ENCODE measurements at places on chromosomes 1 and 21. TPM values are rescaled to one million over a fixed set of nuclear protein-coding genes. Genes with fewer than 3 reads are reported as not detected.
A peak's percentile ranks its signal among the peaks of the same experiment; 100 is the strongest.

- DNase-seq, result no peak
These were observed 14.0 kb upstream of the ETV3L start for GRCh38 chr1:157113631-157114030.

DNA sequence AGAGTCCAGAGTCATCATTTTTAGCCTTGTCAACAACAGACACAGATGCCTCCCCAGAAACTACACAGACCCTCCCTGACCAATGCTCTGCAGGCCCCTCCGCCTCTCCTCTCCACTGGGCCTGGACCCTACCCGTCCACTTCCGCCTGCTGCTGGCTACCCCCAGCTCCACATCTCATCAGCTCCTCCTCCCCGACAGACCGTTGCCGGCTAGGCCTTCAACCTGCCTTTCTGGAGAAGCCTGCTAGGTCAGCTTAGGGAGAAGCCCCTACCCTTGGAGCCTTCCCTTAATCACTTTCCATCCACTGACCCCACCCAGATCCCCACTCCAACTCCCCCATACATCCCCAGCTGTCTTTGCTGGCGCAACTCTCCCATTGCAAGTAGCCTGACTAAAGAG, 1.4 kb downstream of the TRIM17 start:
- DNase-seq, result no peak

DNA sequence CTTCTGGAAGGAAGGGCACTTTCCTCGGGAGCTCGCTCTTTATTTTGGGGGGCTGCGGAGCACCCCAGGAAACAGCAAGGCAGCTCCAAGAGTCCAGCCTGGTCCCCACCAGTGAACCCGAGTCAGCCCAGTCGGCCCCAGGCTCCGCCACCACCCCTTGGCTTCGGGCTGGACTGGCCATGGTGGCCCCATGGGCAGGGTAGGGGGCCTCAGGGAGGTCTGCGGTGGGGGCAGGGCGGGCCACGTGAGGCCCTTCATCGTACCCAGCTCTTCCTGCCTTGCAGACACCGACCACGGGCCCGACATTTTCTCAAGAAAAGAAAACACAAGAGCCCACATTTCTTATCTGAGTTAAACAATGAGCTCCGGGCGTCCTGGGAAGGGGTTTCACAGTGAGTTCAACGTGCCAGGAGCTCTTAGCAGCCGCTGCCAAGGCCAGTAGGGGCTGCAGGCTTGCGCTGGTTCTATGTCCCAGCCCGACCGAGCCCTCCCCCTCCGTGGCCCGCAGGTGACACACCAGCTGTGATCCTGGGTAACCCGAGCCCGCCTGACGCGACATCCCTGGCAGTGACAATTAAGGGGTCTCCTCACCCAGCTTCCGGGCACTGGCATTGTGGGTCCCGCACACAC, 66.2 kb downstream of the PRDM16 start:
- no peak for DNase-seq

- no peak for DNase-seq
These were observed 6.8 kb upstream of the PLXNA2 start for GRCh38 chr1:208251015-208251414.

DNA sequence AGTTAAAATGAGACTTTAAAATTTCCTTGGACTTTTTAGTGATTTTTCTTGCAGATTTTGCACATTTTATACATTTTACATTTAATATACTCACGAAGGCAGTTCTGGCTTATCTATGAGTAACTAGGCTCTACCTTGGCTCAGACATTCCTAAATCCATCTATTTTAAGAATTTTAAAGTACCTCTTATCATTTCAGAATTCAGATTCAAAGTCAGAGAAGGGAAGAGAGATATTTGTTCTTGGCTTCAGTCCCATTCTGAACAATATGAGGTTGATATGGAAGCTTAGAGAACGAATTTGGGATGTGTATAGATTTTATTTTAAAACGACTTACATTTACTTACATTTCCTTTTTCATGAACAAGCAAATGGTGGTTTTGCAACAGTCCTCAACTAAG, 230.2 kb downstream of the LMO4 start:
- no peak for DNase-seq

DNA sequence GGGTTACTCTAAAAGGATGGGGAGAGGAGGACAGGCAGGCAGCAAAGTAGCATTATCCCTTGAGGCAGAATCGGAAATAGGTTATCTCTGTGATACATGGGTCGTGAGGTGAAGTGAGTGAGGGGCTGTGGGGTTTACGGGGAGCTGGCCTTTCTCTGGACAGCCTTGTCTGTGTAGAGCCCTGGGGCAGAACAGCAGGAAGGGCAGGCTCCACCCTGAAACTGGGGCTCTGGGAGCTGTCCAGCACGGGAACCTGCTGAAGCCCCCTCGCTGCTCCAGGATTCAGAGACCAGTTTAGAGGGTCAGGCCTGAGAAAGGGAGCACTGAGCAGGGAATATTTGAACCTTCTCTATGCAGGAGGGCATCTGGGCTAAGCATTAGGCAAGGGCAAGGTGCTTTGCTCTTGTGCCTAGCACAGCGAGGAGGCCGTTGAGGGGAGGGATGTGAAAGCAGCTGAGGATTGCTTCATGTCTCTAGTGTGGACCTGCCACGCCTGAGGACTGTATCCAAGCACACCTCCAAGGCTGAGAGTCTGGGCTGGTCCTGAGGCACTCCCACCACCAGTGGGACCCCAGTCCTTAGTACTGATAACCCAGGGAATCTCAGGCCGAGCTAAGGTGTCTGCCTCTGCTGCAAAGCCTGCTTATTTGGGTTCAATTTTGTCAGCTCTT, 55.8 kb downstream of the NAV1 start:
- no peak for DNase-seq

GRCh38 chr1:83746234-83746633, 252.7 kb downstream of the TTLL7 start:
- no peak for DNase-seq

DNA sequence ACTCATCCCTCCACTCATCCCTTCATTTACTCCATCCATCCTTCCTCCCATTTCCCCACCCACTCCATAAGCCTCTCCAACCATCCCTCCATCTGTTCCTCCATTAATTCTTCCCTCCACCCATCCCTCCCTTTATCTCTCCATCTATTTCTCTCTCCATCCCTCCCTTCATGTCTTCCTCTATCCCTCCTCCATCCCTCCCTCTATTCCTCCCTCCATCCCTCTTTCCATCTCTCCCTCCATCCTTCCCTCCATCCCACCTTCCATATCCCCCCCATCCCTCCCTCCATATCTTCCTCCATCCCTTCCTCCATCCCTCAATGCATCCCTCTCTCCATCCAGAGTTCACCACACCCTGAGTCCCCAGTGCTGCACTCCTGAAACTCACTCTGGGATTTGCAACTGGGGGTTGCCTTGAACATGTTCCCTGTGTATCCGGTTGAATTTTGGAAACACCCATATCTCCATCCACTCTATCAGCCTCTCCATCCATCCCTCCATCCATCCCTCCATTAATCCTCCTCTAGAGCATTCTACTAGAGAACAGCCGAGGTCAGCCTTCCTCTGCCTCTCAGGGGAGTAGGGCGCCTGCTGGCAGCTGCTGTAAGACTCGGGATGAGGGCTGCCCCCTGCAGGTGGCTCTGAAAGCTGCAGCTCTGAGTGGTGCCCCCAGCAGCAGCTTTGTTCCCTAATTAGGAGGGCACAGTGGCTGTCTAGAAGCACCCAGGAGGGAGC, 39.4 kb downstream of the ABCG1 start:
- peak; percentile 88 for DNase-seq

DNA sequence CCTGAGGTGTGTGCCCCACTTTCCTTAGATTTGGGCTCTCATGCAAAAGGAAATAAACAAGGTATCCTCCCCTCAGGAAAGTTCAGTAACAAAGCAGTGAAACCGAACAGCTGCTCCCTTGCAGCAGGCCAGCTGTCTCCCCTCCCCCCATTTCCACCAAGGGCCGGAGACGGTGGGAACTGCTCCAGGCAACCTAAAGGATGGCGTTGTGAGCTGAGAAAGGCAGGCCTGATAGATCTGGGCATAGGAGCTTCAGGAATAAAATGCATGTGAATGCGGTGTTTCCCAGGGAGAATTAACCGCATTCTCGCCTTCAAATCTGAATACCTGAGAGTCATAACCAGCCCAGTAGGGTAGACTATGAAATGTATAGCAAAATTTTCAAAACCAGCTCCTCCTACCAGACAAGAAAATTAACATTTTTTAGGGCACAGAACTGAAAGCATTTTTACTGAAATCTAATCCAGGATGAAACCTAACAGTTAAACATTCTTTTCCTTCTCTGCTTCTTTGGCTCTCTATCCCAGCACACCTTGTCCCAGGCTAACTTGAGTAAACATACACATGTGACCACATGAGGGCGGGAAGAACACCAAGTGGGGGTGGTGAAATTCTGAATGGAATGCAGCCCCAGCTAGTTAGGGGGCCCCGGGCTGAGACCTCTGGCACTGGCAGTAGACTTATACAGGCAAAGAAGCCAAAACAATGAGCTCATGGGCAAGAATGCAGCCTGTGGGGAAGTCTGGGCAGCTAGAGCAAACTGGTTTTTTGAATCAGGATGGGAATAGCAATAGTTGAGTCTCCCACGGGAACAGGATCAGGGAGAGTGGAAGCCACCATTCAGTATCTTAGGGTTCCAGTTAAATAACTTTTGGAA, 11.5 kb downstream of the MCL1 start:
- peak; percentile 66 for DNase-seq

DNA sequence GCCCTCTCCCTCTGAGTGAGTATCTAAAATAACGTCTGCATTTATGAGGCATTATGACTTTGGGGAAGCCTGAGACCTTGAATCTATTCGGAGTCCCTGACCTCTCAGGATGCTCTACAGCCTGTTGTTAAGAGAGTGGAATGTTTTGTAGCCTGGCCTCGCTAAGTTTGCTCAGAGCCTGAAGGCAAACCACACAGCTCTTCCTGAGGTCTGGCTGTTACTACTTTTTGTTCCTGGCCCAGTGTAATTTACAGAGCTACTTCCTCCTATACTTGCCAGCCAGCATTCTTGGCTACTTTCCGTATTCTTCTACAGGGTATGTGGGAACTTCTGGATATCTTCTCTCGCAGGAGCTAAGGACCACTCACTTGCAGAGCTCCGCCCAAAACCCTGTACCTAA, 3.6 kb upstream of the ZMYM4 start:
- DNase-seq, result no peak

DNA sequence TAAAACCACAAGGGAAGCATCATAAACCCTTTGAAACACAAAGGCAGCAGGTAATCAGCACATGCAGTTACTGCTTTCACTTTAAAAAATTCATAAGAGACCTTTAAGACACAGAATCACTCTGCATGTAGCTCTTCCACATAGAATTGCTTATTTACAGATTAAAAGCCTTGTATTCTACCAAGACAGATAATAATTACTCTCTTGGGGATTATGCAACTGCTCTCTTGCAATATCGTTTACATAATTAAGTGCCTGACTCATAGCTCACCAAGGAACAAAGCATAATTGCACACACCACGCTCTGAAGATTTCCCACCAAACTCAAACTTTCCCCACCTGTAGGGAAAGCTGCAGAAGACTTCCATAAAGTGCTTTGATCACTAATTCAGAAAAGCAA, 87.9 kb downstream of the VAV3 start:
- no peak for DNase-seq

The SLC44A3 gene
- polyA plus RNA-seq, result 6.8 TPM

The APOBEC4 gene
- polyA plus RNA-seq, result 0.02 TPM

The TSPEAR gene
- 0.07 TPM for polyA plus RNA-seq

The ABCA4 gene
- 2.0 TPM for polyA plus RNA-seq

The PLA2G5 gene
- 1.6 TPM for polyA plus RNA-seq
